NCI-H2227 treated with DMSO at 0.1 percent for 48 hours (cell line): ENCODE measurements at places on chromosomes 1 and 21.
A peak's percentile ranks its signal among the peaks of the same experiment; 100 is the strongest.

DNA sequence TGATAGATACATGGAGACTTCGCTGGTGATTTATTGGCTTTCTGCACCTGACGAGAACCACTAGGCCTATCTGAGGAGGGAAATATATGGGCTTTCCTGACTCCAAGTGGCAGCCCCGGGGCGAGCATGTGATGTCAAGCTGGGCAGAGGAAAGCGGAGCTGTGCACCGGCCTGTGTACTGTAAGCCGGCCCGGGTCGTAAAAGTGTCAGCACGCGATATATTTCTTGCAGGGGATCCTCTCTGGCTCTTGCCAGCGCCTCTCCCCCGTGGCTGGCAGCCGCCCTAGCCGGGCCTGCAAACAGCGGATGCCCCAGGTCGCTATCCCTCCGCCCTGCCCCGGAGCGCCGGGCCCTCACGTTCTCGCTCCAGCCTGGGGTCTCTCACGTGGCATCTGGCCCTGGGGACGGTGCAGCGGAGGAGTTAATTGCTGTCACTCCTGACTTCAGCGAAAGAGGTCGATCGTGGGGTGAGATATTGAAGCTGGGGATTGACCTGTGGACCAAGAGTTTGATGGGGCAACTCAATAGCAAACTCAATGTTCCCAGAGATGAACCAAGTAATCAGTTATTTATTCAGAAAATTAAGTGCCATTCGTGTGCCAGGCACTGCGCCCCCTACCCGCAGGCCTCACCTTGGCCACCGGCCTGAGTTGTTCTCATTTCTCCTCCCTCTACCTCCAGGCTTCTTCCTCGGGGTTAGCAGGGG, 41.0 kb upstream of the HAO2 start:
- peak; percentile 44 for DNase-seq

DNA sequence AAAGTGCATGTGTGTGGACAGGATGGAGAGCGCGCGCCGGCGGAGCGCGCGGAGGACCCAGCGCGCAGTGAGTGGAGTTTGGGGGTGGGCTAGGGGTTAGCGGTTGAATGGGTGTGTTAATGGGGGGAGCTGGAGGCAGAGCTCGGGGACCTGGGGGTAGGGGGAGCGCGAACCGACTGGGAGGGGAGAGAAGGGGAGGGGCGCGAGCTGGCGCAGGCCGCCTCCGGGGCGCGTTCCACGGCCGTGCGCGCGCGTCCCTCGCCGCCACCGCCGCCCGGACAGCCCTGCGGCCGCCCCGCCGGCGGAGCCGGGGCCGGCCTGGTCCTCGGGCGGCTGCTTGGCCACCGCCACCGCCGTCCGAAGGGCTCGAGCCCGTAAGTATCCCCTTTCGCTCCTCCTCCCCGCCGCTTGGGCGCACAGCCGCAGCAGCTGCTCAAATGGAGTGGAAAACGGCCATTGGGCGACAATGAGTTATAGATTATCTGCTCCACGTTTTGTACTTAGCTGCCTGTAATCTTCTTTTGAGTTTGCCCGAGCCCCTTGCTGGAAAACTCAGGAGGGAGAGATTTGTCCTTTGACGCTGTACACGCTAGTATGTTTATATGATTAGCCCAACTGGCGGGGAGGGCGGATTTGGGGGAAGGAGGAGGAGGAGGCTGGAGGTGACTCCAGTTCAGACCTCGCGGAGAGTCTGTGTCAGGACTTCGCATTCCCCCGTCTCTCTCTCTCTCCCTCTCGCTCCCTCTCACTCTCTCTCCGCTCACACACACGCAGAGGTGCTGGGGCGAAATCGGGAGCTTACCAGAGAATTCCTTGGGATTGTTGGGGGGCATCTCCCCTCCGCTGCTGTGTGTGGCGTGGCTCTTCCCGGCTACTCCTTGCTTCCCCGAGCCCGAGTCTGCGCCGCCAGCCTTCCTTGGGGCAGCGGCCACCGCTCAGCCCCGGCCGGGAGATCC, at the start of gene ADGRL2:
ADGRL2 (plus strand) TSS at position 240 of the 956 bp plus-strand sequence. CDS start 36,051 bp downstream, outside the sequence.
- DNase-seq = peak; percentile 75

DNA sequence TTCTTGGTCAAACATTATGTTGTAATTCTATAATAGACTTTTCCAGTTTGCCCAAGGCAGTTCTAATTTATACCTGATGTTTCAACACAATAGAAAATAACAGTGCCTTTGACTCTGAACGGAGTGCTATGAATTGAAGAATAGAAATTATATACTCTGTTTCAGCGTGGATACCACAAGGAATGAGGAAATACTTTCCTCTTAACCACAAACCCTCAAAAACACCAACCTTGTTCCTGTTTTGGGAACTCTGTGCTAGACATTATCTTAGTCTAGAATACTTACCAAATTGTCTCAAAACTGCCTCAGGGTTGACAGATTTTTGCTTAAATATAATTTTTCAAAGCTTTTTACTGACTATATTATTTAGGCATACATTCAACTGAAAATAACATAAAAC, 1629.3 kb downstream of the MRPL39 start:
- DNase-seq = no peak

DNA sequence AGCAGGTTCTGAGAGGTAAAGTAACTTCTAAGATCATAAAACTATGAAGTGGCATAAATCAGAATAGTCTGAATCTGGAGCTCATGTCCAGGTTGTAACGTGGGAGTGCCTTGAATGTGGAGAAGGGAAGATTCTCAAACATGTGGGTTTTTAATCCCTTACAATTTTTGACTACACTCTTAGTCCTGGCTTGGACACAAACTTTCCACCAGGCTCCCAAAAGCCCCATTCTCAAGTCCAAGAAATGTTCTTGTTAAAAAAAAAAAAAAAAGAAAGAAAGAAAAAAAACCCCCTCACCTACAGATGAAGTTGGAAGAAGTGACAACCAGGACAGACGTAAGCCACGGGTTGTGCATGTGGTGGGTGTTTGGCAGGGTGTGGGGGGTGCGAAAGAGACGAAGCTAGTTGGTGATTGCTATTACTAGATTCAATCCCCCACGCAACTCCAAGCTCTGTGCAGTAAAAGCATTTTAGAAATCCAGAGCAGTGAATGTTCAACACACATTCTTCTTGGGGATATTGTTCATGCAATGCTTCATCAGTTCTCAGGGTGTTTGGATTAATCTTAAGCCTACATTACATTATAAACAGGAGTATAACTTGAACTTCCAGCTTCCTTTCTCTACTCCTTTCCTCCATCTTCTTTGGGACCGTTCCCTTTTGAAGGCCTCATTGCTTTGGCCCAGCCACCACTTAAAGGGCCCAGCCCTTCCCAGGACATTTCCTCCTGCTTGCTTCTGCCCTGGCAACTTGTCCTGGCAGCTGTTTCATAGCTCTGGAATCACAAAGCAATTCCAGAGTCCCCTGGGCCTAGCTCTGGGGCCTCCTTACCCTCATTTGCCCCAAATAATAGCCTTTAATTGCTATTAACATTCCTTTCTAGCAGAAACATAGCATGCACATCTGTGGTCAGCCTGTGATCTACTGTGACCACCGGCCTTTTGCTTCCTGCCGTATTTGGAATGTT, 41.8 kb downstream of the PHC2 start:
- no peak for DNase-seq

GRCh38 chr1:59237900-59238299, 59.0 kb upstream of the FGGY start:
- no peak for DNase-seq

DNA sequence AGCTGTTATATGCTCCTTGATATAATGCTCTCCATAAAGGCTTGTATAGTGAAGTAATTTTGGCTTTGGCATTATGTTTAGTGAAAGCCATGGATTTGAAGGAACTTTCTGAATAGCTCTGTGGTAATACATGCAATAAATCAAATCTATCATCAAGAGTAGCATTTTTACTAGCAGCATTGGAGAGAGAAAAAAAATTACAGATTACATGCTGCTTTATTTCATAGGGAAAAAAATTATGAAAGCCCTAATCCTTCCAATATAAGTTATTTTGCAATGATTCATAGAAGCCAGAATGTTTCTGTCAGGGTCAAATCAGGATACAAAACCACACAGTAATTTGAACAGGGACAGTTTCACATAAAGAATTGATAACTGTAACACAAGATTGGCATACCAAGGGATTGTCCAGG, 250.0 kb downstream of the SPATA17 start:
- no peak for DNase-seq

DNA sequence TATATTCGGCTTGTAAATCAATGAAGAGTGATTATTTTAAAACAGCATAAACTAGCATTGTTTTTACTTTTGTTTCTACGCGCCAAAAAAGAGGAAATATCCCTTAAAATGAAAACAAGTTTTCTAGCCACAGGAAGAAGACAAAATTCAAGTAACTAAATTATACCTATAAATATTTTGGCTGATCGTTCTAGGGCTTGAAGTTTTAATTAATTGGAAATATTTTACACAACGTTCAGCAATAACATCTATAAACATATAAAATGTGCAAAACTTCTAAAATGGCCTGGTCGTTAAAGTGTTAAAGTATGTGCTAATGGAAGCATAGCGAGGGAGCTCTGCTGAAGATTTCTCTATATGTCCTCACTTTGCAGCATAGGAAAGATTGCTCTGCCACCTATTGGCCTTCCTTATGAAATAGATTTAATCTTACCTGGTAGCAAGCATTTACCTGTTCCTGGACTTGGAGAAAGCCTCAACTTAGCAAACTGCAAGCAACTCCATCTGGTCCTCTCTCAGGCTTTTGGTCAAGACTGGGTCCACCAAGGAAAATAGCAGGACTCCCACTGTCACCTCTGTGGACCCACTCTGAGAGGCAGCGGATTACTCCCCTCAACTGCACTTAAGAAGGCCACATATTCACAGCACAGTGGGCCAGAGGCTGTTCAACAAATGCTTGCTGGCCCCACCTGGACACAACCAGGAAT, 351.3 kb upstream of the RUNX1 start:
- no peak for DNase-seq

DNA sequence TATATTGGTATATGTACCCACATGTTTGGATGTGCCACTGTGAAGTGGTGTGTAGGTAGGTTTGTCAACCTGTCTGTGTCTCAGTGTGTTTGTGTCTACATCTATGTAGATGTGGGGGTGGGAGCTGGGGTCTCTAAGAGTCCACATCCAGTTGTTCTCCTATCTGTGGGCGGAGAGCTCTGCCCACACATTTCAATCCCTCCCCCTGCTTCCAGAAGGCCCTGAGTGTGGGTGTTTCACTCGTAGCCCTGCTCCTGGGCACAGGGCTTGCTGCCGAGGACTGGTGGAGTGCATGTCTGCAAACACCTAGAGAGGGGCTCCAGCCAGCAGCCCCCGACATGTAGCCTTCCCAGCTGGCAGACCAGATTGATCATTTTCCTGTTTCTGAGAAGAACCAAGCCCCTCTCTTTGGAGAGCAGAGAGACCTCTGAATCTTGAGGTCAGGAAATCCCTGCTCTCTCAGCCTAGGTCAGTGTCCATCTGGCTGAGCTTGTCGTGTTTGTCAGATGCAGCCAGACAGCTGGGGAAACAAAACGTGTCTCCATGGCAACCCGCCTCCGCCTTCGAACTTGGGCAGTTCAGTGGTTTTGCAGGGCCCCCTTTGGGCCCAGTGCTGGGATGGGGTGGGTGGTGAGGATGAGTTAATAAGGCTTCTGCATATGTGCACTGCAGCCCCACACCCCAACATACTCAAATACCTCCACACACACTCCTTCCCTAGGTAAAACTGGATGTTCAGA, 31.2 kb upstream of the SYNC start:
- DNase-seq = no peak

GRCh38 chr1:65066766-65067490, 81.1 kb upstream of the AK4 start:
- DNase-seq = peak; percentile 29

DNA sequence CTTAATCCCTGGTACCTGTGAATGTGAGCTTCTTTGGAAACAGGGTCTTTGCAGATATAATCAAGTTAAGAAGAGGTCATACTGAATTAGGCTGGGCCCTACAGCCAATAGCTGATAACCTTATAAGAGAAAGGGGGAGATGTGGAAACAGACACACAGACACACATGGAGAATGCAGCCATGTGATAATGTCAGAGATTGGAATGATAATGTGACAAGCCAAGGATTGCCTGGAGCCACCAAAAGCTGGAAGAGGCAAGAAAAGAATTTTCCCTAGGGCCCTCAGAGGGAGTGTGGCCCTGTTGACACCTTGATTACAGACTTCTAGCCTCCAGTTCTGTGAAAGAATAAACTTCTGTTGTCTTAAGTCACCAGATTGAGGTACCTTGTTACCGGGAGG, 114.5 kb upstream of the SOD1 start:
- DNase-seq = no peak

- no peak for DNase-seq
These were observed 159.7 kb upstream of the NRIP1 start for GRCh38 chr21:15224346-15225086.

DNA sequence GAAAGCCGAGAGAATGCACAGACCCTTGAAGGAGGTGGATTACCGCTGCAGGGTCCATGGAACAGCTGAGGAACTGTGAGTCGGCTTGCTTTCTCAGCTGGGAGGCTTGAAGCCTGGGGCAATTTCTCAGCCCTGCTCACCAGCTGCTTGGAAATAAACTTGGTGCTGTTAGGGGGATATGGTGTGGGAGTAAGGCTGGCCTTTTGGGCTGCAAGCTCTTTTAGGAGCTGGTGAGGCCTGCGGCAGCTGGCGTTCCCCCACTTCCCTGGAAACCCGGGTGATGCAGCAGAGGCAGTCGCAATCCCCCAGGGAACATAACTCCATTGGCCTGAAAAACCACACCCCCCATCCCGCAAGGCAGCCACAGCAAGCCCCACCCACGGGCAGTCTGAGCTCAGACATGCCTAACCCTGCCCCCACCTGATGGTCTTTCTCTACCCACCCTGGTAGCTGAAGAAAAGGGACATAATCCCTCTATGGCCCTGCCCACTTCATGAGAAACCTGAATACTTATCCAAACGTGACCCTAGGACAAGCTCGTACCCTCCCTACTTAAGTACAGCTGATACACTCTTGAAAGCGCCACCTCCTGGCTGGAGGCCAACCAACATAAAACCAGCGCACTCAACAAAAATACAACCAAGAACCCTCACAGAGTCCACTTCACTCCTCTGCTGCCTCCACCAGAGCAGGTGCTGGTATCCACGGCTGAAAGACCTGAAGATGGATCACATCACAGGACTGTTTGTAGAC, 1995.8 kb downstream of the NCAM2 start:
- DNase-seq = no peak

GRCh38 chr1:22711591-22712501, 1.2 kb downstream of the EPHB2 start:
- no peak for DNase-seq

DNA sequence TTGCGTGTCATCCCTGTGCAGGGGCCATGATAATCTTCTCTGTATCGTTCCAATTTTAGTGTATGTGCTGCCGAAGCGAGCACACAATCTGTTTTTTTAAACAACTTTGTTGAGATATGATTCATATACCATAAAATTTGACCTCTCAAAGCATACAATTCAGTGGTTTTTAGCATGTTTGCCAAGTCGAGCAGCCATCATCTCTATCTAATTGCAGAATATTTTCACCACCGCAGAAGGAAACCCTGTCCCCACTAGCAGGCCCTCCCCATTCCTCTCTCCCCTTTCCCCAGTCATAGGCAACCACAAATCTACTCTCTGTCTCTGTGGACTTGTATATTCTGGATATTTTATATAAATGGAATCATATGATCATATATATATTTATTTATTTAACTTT, 78.7 kb upstream of the TINAGL1 start:
- no peak for DNase-seq
